ENCODE measurements at places on chromosomes 5 and 9. TPM values are rescaled to one million over a fixed set of nuclear protein-coding genes. Genes with fewer than 3 reads are reported as not detected.

Gene RXRA
- total RNA-seq = 42.4 TPM

Gene SERINC5
- 19.7 TPM for total RNA-seq

Gene PCDHA5
- not detected for total RNA-seq

Gene REEP2
- total RNA-seq = 7.6 TPM

Gene SH3RF2
- total RNA-seq = 163 TPM

Gene PCA3
- total RNA-seq = not detected

Gene UBE2QL1
- 26.3 TPM for total RNA-seq

Gene UTP15
- total RNA-seq = 10.6 TPM

DNA sequence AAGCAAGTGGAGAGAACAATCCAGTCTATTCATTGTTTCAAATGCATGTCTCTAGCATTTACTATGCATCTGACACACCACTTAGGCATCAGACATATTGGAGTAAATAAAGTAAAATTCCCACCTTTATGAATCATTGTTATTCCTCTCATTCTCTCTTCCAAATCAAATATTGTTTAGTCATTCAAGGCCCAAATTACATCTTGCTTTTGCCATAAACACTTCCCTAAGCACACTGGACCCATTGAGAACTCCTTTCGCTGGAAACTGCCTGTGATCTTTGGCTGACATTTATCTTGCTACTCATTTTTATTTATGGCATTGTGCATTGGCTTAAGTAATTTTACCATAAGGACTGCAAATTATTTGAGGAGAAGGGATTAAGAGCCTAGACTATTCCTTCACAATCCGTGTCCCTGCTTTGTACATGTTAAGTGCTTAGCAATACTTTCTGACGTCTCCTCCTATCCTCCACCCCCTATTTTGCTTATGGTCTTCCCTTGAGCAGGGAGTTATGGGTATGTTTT lies 7.4 kb downstream of the C5orf46 start:
- H3K27ac ChIP-seq = no peak overlapping the region
- no peaks in the 10 kb centered on the region for H3K36me3 ChIP-seq
- no peak overlapping the region for H3K4me3 ChIP-seq

DNA sequence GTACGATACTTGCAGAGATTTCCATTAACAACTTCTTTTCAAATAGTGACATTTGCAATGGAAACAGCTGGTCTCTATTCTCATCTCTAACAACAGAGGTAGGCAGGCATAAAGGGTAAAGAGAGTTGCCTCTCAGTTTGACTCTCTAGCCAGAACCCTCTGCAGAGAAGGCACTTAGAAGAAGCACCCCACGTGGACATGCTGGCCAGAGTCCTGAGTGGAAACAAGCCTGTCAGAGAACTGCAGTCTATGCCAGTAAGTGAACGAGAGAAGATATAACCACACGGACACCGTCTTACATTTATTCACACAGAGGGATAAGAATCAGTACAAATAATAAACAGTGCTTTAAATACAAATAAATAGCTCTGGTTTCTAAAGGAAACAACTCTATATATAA lies 11.0 kb upstream of the LHX6 start:
- peak; percentile 32 for DNase-seq
- H3K4me3 ChIP-seq = no peak overlapping the region
- no peaks in the 10 kb centered on the region for H3K4me1 ChIP-seq
- no peak overlapping the region for H3K27ac ChIP-seq
- H3K36me3 ChIP-seq = peaks cover 70% of the 10 kb centered on the region

- DNase-seq = no peak
- no peaks in the 10 kb centered on the region for H3K27me3 ChIP-seq
- no peaks in the 10 kb centered on the region for H3K36me3 ChIP-seq
Observed at GRCh38 chr5:144522698-144523097, 352.0 kb downstream of the KCTD16 start.

DNA sequence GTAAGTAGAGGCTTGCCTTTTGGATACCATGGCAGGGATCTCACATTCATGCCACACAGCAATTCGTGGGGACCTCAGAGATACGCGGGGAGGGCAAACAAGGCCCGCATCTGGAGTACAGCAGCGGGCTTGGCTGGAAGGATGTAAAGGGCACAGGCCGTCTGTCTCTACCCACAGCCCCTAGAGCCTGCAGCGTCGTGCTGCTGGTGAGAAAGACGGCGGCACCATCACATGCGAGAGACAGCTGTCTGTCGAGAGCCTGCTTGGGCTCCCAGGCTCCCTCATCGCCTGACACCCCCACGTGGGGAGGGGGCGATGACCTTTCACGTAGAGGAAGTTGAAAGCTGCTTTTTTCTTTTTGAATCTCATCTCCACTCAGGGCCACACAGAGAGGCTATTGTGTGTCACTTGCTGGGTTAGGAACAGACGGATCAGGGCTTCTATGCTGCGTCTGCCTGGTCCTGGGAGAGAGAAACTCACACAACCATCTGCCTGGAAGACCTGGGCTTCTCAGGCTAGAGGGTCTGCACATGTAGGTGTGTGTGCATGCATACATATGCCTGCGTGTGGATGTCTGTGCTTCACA lies 134.6 kb upstream of the PPP1R26 start:
- H3K4me3 ChIP-seq = no peak overlapping the region
- H3K27me3 ChIP-seq = peaks cover 66% of the 10 kb centered on the region
- H3K4me1 ChIP-seq = peaks cover 10% of the 10 kb centered on the region
- no peak for DNase-seq
- H3K27ac ChIP-seq = no peak overlapping the region

GRCh38 chr9:131787838-131788237 lies 48.0 kb upstream of the RAPGEF1 start:
- no peaks in the 10 kb centered on the region for H3K36me3 ChIP-seq
- H3K4me1 ChIP-seq = no peaks in the 10 kb centered on the region
- peaks cover 3% of the 10 kb centered on the region for H3K27me3 ChIP-seq
- no peak overlapping the region for H3K4me3 ChIP-seq
- H3K27ac ChIP-seq = no peak overlapping the region

DNA sequence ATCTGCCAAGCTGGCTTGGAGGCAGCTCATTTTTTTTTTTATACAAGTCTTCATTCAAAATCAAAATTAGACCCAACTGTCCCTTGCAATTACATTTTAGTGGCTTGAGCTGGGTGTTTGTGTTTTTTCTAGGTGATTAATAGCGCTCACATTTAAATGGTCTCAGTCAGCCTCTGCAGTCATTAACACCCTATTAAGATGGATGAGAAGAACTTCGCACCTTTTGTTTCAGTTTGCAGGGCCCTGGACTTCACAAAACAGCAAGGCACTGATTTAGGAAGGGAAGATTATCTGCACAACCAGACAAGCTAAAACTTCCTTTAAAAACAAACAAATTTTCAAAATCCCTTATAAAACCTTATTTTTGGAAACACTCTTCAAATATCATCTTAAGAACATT lies 374.8 kb downstream of the EFNA5 start:
- H3K4me1 ChIP-seq = no peaks in the 10 kb centered on the region
- H3K36me3 ChIP-seq = no peaks in the 10 kb centered on the region
- H3K27me3 ChIP-seq = no peaks in the 10 kb centered on the region

GRCh38 chr5:137022043-137022442 lies 477.1 kb downstream of the SPOCK1 start:
- peaks cover 13% of the 10 kb centered on the region for H3K4me1 ChIP-seq
- no peak overlapping the region for H3K4me3 ChIP-seq
- H3K27me3 ChIP-seq = no peaks in the 10 kb centered on the region
- no peak overlapping the region for H3K27ac ChIP-seq

GRCh38 chr9:134626571-134627416 lies 14.8 kb upstream of the COL5A1 start:
- H3K27ac ChIP-seq = no peak overlapping the region
- peaks cover 2% of the 10 kb centered on the region for H3K27me3 ChIP-seq
- no peak overlapping the region for H3K4me3 ChIP-seq
- DNase-seq = no peak

GRCh38 chr5:66745297-66745696 lies 149.1 kb downstream of the MAST4 start:
- no peaks in the 10 kb centered on the region for H3K36me3 ChIP-seq
- peaks cover 50% of the 10 kb centered on the region for H3K4me1 ChIP-seq
- H3K27me3 ChIP-seq = no peaks in the 10 kb centered on the region
- DNase-seq = no peak
- H3K4me3 ChIP-seq = no peak overlapping the region

DNA sequence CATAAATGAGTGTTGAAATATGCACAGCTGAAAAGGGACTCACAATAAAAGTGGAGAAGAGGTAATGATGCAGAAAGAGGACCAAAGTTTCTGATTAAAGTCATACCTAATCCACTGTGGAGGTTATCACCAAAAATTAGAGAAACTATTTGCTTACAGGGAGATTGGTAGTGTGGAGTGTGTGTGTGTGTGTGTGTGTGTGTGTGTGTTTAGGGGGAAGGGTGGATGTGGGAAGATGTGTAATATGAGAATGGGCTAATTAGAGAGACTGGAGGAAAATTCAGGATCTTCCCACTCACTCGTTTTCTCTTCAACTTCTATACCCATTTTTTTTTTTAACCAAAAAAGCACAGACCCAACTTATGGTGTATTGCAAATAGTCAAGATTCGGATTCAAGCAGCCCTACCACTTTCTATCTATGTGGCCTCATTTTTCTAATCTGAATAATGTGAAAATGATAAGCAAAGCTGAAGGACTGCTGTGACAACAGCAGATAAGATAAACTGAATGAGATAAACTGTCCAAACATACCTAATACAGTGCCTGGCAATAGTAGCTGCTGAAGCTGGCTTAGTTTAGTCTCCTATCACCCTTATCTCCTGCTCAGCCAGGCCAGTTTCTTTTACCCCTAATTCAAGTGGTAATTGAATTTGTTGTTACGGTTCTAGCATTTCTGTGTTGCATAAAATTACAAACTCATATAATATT lies 501.1 kb downstream of the KDM4C start:
- no peak overlapping the region for H3K4me3 ChIP-seq
- no peak for DNase-seq
- H3K36me3 ChIP-seq = no peaks in the 10 kb centered on the region
- no peaks in the 10 kb centered on the region for H3K27me3 ChIP-seq
- H3K4me1 ChIP-seq = no peaks in the 10 kb centered on the region
- H3K27ac ChIP-seq = no peak overlapping the region

DNA sequence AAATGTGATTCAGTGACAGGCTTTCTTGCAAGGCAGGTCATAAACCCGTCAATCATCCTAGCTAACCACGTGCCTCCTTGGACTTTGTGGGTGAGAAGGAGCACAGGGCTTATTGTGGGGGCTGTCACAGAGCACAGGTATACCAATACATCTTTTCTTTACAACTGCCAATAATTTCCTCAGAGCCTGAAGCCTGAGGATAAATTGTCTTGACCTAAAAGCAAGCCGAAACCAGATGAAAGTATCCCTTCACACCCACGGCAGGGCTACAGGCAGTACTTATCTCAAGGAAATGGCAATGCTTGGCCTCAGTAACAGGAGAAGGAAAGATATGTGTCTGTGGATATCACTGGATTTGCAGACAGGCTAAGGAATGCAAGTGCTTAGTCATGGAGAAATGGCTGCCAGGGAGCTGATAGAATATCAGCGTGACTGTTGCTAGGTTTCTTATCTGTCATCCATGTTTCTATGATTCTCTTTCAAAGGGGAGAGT lies 90.3 kb upstream of the ZNF366 start:
- no peak overlapping the region for H3K27ac ChIP-seq
- no peak overlapping the region for H3K4me3 ChIP-seq
- DNase-seq = no peak
- H3K27me3 ChIP-seq = no peaks in the 10 kb centered on the region
- H3K4me1 ChIP-seq = no peaks in the 10 kb centered on the region

DNA sequence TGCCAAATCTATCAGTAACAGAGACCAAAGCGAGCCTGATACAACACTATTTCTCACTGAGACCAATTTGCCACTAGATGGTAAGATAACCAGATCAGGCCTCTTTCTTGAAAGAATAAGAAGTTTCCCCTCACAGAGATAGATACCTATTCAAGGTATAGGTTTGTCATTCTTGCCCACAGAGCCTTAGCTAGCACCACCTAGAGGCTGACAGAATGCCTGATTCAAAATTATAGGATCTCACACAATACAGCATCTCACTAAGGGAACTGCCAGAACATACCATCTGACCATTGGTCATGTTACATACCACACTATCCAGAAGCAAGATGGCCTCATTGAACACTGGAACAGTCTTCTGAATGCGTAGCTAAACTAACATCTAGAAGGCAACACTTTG lies 166.6 kb upstream of the HCN1 start:
- H3K4me3 ChIP-seq = no peak overlapping the region
- no peak overlapping the region for H3K27ac ChIP-seq
- no peaks in the 10 kb centered on the region for H3K4me1 ChIP-seq
- no peak for DNase-seq
- no peaks in the 10 kb centered on the region for H3K27me3 ChIP-seq
- H3K36me3 ChIP-seq = no peaks in the 10 kb centered on the region

GRCh38 chr9:110935829-110936228 lies 102.4 kb downstream of the LPAR1 start:
- no peak overlapping the region for H3K4me3 ChIP-seq
- H3K27me3 ChIP-seq = no peaks in the 10 kb centered on the region
- H3K27ac ChIP-seq = no peak overlapping the region
- no peaks in the 10 kb centered on the region for H3K4me1 ChIP-seq
- DNase-seq = no peak
- no peaks in the 10 kb centered on the region for H3K36me3 ChIP-seq

GRCh38 chr5:149434162-149435014 lies 55.3 kb upstream of the IL17B start:
- no peak overlapping the region for H3K4me3 ChIP-seq
- no peaks in the 10 kb centered on the region for H3K27me3 ChIP-seq
- peaks cover 17% of the 10 kb centered on the region for H3K4me1 ChIP-seq
- H3K36me3 ChIP-seq = peaks cover 13% of the 10 kb centered on the region
- H3K27ac ChIP-seq = peak overlapping the region; percentile 59

DNA sequence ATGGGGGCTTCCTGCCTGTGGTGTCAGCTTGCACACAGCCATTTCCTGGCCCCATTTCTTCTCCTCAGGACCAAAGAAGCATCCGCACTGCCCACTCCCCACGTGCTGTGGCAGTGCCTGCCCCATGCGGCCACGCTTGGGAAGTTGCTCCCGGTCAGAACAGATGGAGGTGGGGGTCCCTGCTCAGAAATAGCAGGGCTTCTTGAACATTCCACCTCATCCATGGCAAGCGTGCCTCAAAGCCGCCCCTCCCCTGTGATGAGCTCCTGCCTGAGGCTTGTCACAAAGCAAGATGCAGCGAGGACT lies 238.2 kb downstream of the SYK start:
- H3K27me3 ChIP-seq = peaks cover 7% of the 10 kb centered on the region
- peaks cover 10% of the 10 kb centered on the region for H3K4me1 ChIP-seq
- H3K27ac ChIP-seq = no peak overlapping the region
- no peak overlapping the region for H3K4me3 ChIP-seq

- no peaks in the 10 kb centered on the region for H3K27me3 ChIP-seq
- H3K4me3 ChIP-seq = peak overlapping the region; percentile 66
- peak; percentile 68 for DNase-seq
- no peaks in the 10 kb centered on the region for H3K36me3 ChIP-seq
Observed at GRCh38 chr9:75088646-75089372, 495 bp downstream of the OSTF1 start.

- no peak for DNase-seq
- H3K27ac ChIP-seq = no peak overlapping the region
- H3K36me3 ChIP-seq = no peaks in the 10 kb centered on the region
- peaks cover 19% of the 10 kb centered on the region for H3K4me1 ChIP-seq
Observed at GRCh38 chr5:132838516-132839282, 8.3 kb upstream of the SHROOM1 start.

DNA sequence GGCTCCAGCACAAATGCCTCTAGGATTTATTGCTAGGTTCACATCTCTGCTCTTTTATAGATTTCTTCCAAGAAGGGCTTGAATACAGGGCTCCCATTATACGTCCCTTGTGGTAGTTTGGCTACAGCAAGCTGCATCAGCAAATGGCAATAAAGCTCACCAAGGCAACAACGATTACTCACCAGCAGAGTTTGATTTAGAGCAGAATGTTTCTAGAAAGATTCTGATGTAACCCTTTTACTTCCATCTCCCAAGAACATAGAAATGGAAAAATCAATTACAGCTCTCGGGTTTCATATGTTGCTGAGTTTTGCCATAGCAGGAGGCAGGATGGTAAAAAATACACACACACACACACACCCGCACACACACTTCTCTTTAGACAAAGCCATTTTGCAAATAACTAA lies 124.2 kb upstream of the TNPO1 start:
- H3K4me3 ChIP-seq = no peak overlapping the region
- H3K36me3 ChIP-seq = no peaks in the 10 kb centered on the region
- H3K27ac ChIP-seq = no peak overlapping the region
- H3K4me1 ChIP-seq = no peaks in the 10 kb centered on the region
